Fibroblast of lung (primary cell): ENCODE measurements at places on chromosomes 13 and 19. TPM values are rescaled to one million over a fixed set of nuclear protein-coding genes. Genes with fewer than 3 reads are reported as not detected.

The IGFL3 gene
- total RNA-seq = not detected in 2 replicates

The KPTN gene
- total RNA-seq = 6.2 and 6.9 TPM in 2 replicates

The ZNF317 gene
- total RNA-seq = 13.6 and 17.7 TPM in 2 replicates

The POU4F1 gene
- total RNA-seq = not detected in 2 replicates

The HIF3A gene
- 0.77 and 1.5 TPM in 2 replicates for total RNA-seq

The CEACAM19 gene
- 3.1 and 7.8 TPM in 2 replicates for total RNA-seq

The PDX1 gene
- total RNA-seq = not detected in 2 replicates

The KLK2 gene
- total RNA-seq = not detected in 2 replicates

The NBEA gene
- 5.6 and 7.8 TPM in 2 replicates for total RNA-seq

The OLFM4 gene
- total RNA-seq = not detected in 2 replicates

The ZIM2 gene
- under 0.01 TPM in 1 of 2 replicates, not detected in the other for total RNA-seq

The KIR2DL4 gene
- total RNA-seq = not detected in 2 replicates

The C19orf38 gene
- 1.0 and 1.3 TPM in 2 replicates for total RNA-seq

The EFNB2 gene
- total RNA-seq = 9.2 and 13.5 TPM in 2 replicates

The CLIP3 gene
- 8.2 and 19.8 TPM in 2 replicates for total RNA-seq

The N4BP2L1 gene
- total RNA-seq = 5.6 and 5.9 TPM in 2 replicates

The MIA gene
- 0.26 TPM in 1 of 2 replicates, not detected in the other for total RNA-seq

The UHRF1 gene
- 4.9 and 11.6 TPM in 2 replicates for total RNA-seq

The SLC25A41 gene
- total RNA-seq = under 0.01 and 0.26 TPM in 2 replicates

The DPRX gene
- total RNA-seq = not detected in 2 replicates

The C13orf42 gene
- not detected in 2 replicates for total RNA-seq

The PRODH2 gene
- not detected in 2 replicates for total RNA-seq

The B3GNT8 gene
- total RNA-seq = 1.3 and 3.5 TPM in 2 replicates

The KLK12 gene
- total RNA-seq = not detected in 2 replicates

The LINGO3 gene
- total RNA-seq = not detected in 2 replicates

The WDR62 gene
- 0.26 and 2.8 TPM in 2 replicates for total RNA-seq

The GIPR gene
- not detected in 2 replicates for total RNA-seq

The ZNF134 gene
- 22.9 and 30.6 TPM in 2 replicates for total RNA-seq

The CCNA1 gene
- total RNA-seq = 3.5 TPM in 1 of 2 replicates, not detected in the other

The P2RY11 gene
- 2.6 and 3.3 TPM in 2 replicates for total RNA-seq

The FRY gene
- 4.1 and 18.3 TPM in 2 replicates for total RNA-seq

The PSPN gene
- 0.99 and 1.8 TPM in 2 replicates for total RNA-seq

The DLEU7 gene
- total RNA-seq = not detected in 2 replicates

The ANGPTL8 gene
- total RNA-seq = not detected in 2 replicates

The GPR12 gene
- total RNA-seq = not detected in 2 replicates

The FAM83E gene
- total RNA-seq = 0.50 and 1.0 TPM in 2 replicates

The C19orf67 gene
- total RNA-seq = not detected in 2 replicates
